SK-N-DZ (cell line): ENCODE measurements at places on chromosomes 4 and X.

DNA sequence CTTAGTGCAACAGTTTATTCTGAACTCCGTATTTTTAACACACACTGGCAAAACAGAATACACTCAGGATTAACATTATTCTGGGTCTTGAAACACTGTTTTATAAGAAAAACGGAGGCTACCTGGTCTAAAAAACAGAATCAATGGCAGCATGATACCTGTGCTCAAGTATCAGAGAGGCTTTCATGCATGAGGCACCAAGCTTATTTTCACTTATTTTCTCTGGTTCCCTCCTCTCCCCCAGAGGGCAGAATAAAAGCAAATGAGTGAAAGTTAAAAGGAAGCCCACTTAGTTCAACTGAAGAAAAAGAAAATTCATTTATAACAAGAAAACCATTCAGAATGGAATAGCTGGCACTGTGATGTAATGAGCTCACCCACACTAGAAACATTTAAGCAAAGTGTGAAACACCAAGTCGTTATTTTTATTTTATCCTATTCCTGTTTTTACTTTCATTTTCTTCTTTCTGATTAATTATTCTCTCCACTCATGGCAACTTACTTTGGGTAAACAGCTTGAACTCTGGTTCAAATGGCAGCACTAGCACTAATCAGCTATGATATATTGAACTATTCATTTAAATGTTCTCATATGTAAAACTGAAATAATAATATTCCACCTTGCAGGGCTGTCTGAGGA, 211.8 kb downstream of the PPP3CA start:
- DNase-seq = no peak

DNA sequence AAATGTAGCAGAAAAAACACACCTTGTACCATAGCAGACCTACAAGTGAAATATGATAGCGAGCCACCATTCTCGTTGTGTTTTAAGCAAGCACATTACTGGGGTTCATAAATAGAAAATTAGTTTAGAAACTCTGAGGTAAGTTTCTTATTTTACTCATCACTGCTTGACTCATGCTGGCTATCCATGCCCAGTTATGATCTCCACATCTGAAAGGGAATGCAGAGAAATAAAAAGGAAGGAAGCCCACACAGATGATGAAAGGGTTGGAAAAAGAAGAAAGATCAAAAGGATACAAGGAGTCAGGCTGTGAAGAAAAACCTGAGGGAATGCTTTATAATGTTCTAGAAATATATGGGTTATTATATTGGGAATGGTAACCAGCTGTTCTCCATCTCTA, 54.5 kb downstream of the CAMK2D start:
- no peak for DNase-seq

DNA sequence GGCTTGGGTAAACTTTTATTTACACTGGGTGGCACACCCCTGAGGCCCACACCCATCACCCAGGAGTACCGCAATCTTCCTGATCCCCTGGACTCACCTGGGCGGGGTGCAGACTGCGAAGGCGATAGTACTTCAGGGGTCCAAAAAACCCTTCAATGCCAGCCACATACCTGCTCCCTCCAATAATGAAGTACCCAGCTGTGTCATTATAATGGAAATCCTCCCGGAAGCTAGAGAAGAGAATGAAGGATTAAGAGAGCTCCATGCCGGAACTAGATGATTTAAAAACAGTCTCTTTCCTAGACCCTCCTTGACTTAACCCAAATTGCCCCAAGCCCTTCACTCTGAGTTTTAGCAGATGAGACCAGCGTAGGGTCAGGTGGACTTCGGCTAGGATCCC, 40.9 kb downstream of the SEL1L3 start:
- DNase-seq = no peak

DNA sequence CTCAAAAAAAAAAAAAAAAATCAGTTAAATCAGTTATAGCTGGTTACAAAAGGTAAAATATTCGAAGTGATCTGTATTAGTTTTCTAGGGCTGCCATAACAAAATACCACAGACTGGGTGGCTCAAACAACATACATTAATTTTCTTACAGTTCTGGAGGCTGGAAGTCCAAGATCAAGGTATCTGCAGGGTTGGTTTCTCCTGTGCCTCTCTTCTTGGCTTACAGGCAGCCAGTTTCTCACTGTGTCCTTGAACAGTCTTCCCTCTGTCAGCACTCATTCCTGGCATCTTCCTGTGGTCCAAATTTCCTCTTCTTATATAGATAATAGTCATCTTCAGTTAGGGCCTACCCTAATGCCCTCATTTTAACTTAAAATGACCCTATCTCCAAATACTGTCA, 239.9 kb downstream of the MGST2 start:
- DNase-seq = no peak
